ENCODE measurements at places on chromosomes 5 and 9.

DNA sequence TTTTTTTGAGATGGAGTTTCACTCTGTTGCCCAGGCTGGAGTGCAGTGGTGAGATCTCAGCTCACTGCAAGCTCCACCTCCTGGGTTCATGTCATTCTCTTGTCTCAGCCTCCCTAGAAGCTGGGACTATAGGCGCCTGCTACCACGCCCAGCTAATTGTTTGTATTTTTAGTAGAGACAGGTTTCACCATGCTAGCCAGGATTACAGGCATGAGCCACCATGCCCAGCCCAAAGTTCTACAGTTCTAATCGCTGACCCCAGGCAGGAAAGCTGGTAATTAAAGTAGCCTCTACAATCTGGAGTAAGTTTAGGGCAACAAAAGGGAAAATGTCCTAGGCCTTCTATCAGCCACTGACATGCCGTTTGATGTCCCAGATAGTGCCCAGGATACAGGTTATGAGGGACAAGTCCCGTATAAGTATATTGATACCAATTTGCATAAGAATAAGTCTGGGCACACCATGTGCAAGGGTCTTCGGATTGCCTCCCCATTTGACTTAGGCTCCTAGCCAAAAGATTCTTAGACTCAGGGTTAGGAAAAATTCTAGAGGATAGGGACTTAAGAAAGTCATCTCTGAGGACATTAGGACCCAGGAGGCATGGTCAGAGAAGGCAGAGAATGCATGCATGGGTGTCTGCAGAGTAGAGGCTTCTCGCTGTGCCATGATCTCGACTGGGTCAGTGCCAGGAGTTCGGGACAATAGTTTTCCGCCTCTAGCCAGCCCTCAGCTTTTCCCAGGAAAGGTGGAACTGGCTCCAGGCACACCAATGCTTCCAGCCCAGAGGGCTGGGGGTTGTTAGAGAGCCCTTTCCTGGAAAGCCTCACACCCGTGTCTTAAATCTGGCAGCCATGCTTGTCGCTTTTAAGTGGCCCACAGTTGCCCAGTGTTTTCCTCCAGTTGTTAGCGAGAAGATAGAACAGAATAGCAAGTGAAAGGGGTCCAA is 1111.1 kb downstream of the TAF11L14 start:
- DNase-seq: no peak

- DNase-seq: no peak
Measured at GRCh38 chr5:54663866-54664265, 146.3 kb downstream of the SNX18 start.

DNA sequence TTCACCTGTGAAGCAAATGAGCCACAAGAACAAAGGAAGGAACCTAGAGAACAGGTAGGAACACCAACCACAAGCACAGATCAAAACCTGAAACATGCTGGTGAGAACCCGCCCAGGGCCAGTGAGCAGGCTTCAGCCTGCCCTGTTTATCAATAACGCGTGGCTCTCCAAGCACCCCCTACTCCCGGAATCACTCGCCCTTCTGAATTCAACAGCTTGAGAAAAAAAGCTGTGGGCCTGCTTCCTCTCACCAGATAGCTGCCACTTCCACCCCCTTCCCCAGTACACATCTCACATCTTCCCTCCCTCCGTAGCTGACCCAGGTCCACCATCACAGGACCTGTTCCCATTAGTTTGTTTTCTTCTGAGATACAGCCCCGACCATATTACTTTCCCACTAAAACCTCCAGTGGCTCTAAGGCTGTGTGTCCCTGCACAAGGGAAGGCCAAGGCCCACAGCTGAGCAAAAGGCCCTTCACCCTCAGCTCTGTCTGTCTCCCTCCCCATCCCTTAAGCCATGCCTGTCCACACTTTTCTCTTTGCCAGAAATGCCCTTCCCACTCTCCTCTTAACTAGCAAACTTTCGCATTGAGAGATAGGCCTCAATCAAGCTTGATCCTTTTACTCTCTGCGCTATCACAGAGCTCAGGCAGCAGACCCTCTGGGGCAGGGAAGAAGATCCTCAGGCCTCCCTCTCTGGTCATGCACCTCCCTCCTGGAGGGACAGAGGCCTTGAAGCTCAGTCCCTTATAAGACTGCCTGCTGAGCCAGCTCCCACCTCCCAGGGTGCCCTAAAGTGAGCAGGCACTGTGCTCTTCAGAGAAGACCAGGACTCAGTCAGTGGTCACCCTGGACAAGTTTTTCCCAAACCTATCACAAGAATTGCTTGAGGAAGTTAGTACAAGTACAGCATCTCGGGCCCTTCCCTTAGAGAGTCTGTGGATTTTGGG is 30.1 kb downstream of the B4GALT1 start:
- DNase-seq: no peak

DNA sequence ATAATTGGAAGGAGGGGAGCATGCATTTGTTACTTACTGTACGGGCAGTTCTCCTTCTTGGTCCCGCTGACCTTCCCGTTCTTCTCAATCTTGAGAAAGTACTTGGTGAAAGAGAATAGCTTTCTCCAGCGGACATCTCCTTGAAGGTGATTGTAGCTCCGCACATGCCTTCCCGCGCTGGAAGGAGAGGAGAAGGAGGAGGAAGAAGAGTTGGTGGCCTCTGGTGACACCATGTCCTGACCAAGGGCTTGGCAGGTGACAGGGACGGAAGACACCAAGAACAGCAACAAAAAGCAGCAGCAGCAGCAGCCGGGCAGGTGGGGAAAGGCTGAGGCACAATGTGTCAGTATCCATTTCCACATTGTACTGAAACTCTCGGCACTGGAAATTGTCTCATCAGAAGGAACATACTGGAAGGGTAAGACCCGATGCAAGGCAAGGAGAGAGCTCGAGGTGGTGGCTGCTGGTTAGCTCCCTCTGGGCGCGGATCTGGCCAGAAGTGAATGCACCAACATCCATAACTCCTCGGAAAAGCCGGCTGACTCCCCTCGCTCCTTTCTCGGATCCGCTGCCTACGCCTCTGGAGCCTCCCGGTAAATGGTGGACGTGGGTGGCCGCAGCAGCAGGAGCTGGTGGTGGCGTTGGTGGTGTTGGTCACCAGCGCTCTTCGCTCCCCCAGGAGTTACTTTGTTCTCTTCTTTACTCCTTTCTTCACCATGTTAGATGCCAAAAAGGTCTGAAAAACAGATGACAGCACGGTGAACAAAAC is 715 bp downstream of the FGF10 start:
- no peak for DNase-seq

- no peak for DNase-seq
Measured at GRCh38 chr9:91338681-91339080, 23.0 kb downstream of the AUH start.

DNA sequence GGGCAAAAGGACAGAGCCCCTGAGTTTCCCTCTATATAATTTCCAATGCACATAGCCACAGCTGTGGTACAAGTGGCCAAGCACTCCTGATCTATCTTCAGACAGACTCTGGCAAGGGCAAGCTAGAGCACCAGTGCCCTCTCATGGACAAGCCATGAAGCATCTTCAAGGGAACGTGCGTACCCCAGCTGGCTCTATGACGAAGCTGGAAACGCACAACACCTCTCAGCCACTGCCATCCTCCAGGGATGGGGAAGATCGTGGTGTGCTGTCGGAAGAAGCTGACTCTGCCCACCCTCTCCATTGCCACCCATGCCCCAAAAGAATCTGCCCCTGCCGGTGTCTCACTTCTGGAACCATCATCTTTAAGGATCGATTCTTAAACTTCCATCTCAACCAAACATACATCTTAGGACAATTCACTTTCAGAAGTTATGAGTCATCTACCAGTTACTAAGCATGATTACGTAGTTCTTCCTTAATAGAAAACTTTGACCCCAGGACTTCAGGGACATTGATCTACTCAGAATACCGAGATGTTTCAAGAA is 482.9 kb downstream of the AGTPBP1 start:
- DNase-seq: peak; percentile 16

GRCh38 chr5:36953043-36953442 is 76.5 kb downstream of the NIPBL start:
- DNase-seq: no peak

DNA sequence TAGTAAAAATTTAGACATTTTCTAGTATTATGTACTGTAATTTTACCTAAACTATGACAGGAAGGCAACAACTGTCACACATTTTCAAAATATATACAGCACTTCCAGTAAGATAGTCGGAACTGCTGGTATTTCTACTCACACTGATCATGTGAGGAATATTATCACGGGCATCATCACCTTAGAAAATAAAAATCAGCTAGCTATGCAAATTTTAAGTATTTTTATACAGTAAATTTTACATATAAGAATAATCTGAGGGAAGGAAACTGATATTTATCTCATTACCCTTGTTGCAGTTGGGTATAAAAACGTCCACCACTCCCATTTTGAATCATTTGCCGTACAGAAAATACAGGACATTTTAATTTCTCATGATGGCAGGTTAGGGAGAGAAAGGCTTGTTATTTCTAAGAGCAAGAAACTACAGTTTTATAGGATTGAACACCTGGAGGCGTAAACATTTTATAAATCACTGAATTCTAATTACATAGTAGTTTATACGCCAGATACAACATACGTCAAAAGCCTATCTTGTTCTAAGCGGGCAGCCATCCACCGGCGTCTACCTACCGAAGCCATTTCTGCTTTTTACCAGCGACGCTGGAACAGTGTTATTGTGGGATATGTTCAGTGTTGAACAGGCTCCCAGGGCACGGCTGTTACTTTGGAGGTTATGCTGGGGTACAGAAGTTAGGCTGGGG is 729 bp upstream of the TNPO1 start:
- no peak for DNase-seq

- DNase-seq: no peak
Measured at GRCh38 chr9:114092336-114092735, 6.8 kb downstream of the KIF12 start.

DNA sequence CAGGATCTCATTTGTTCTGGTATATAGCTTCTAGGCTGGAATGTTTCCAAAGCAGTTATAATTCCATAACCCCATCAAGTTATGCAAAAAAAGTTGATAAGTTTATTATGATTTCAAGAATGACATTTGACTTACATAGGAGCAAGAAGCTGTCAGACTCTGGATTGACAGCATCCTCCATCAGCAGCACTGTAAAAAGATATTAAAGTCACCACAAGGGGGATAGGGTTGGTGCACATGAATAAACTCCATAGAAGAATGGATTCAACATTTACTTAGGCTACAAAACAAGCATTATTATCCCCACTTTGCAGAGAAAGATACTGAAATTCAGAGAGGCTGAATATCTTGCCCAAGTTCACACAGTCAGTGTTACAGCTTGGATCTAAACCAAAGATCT is 208.9 kb upstream of the SLC30A5 start:
- no peak for DNase-seq

GRCh38 chr5:24789611-24790351 is 145.0 kb upstream of the CDH10 start:
- no peak for DNase-seq

- DNase-seq: no peak
Measured at GRCh38 chr9:4904322-4905134, 80.5 kb upstream of the JAK2 start.

- DNase-seq: no peak
Measured at GRCh38 chr9:91515074-91515687, 91.5 kb upstream of the NFIL3 start.

GRCh38 chr5:140996060-140996459 is 29.8 kb downstream of the PCDHAC2 start:
- DNase-seq: no peak

GRCh38 chr5:140595538-140596300 is 31.1 kb downstream of the SLC35A4 start:
- DNase-seq: no peak

DNA sequence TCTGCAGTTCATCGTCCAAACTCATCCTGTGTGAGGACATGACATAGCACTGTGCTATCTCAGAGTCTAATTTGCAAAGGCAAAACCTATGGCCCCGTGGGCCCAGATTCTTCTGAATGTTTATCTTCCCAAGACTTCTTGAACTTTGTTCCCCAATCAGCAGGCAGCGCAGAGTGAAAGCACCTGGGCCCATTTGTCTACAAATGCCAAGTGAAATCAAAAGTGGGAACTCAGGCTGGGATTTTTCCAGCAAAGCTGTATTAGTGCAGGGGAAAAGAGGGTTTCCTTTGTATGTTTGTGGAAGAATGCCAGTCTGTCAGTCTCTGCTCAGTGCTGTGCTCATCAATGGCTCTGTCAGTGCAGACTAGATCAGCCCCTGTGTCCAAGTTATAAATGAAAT is 55.8 kb downstream of the FOXD1 start:
- no peak for DNase-seq

- no peak for DNase-seq
Measured at GRCh38 chr5:122770477-122770876, 4.4 kb upstream of the SNX2 start.

- peak; percentile 20 for DNase-seq
Measured at GRCh38 chr9:86434039-86434726, 80.0 kb upstream of the TUT7 start.

- DNase-seq: peak; percentile 35
Measured at GRCh38 chr5:36876965-36877666, 547 bp downstream of the NIPBL start.

DNA sequence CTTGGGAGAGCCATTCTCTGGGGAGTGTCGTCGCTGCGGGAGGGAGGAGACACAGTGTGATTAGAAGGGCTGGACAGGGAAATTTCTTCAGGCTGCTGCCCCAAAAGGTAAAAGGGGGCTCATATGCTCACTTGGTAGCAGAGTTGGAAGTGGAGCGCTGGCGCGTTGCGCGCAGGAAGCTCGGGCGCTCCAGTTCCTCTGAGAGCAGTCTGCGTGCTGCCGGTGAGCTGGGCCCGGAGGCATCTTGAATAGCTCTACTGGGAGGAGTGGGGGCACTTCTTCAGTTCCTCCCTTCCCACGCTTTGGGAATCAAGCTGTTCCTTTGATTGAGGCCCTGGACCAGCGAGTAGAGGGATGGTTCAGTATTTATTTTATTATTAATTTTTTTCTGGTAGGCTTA is 2.7 kb downstream of the RXFP3 start:
- DNase-seq: no peak

- no peak for DNase-seq
Measured at GRCh38 chr5:50447228-50447627, 6.1 kb upstream of the EMB start.

DNA sequence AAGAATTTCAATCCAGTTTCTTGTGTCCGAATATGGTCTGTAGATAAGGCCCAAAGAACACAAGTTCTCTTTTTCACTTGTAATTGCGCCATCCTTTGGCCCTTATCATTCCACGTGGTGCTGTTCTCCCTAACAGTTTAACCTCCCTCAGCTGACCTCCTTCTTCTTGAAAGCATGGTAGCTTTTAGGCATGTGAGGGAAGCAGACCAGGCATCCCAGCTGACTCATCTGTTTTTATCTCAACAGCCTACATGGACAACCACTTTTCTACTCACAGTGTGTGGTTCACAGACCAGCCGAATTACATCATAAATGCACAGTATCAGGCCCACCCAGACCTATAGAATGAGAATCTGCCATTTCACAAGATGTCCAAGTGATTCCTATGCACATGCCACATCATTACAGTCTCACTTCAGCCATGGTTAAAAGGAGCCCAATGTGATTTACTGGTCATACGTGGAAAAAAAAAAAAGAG is 26.9 kb upstream of the PLIN2 start:
- no peak for DNase-seq

DNA sequence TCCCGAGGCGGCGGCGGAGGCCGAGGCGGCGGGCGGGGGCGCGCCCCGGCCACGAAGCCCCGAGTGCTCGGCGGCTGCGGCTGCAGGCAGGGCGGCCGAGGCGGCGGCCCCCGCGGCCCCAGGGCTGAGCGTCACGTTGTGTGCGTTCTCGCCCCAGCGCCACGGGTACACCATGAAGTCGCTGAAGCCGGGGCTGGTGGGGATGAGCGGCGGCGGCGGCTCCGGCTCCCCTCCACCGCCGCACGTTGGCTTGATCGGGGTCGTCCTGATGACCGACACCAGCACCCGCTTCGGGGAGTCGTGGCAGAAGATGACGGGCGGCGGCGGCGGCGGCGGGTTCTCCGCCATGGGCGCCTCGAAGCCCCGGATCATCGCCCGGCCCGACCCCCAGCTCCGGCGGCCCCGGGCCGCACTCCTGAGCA is 498 bp downstream of the ZNF367 start:
- DNase-seq: no peak
